Articular chondrocyte of knee joint (primary cell): ENCODE measurements at places on chromosomes 5 and 9. TPM values are rescaled to one million over a fixed set of nuclear protein-coding genes. Genes with fewer than 3 reads are reported as not detected.

GCNT1 gene
- total RNA-seq, result 94.3 and 97.9 TPM in 2 replicates

GPR150 gene
- under 0.01 TPM in 1 of 2 replicates, not detected in the other for total RNA-seq

PAEP gene
- total RNA-seq, result not detected in 2 replicates

PTPDC1 gene
- 11.4 and 12.1 TPM in 2 replicates for total RNA-seq
